ENCODE measurements at places on chromosomes 11 and 22. TPM values are rescaled to one million over a fixed set of nuclear protein-coding genes. Genes with fewer than 3 reads are reported as not detected.

SSTR3 gene
- 2.1 TPM for total RNA-seq

FADS3 gene
- total RNA-seq, result 6.9 TPM

MRGPRX4 gene
- total RNA-seq, result not detected

KRTAP5-10 gene
- not detected for total RNA-seq

MS4A13 gene
- not detected for total RNA-seq

NXPE1 gene
- total RNA-seq, result not detected

CEP126 gene
- 0.96 TPM for total RNA-seq

All from CD4-positive, alpha-beta T cell (primary cell).